Effector CD8-positive, alpha-beta T cell (primary cell): ENCODE measurements at places on chromosomes 4 and X.

DNA sequence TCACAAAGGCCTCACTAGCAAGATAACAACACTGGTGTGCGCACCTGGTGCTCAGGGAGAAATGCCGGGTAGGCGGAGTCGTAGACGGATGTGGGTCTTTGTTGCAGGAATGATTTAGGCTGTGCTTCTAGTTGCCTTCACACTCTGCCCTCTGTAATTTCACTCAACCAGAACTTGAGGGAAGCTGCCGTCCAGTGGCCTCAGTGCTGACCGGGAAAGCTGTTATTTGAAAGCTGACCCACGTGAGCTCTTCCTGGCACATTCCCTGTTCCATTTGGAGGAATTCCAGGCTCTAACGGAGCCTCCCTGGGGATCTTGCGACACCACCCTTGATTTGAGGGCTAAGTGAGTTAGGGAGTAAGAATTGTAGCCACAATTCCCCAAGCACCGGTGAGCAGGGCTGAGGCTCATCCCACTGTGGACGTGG, 15.9 kb downstream of the SH3TC1 start:
- DNase-seq, result no peak

GRCh38 chr4:169620880-169621248, 486 bp downstream of the CLCN3 start:
- no peak for DNase-seq

DNA sequence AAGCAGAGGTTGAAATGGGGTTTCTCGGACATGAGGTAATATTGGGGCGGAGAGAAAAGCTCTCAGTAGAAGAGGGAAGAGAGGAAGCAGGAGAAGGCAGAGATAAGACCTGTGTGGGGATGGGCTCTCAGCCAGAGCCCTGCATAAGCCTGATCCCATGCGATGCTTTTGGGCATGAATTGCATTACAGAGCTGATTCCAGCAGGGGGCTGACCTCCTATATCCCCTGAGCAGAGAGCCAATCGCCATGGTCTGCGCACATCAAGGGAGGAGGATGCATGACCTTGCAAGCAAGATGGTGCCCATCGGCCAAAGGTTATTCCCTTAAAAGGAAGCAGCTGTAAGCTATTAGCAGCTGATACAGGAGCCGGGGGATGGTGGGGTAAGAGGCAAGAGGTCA, 7.6 kb downstream of the ANOS1 start:
- no peak for DNase-seq

GRCh38 chrX:21996872-21997455, 35.2 kb upstream of the PHEX start:
- no peak for DNase-seq

- DNase-seq, result no peak
Observed at GRCh38 chr4:125572601-125573000, 257.8 kb downstream of the FAT4 start.

DNA sequence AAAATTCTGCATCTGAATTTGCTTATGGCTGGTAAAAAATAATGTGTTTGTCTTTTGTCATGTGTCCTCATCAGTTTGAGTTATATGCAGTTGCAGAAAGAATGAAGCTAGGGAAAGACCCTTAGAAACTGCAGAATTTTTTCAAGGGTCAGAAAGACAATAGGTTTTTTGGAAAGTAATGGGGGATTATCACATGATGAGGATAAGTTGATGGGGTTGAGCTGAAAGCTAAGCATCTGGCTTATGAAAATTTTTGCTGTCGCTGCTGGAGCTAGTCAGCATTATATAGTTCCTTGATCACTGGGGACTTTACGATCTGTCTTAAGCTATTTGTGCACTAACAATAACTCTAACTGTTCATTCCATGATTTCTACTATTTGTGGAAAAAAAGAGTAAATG, 331.7 kb downstream of the PPARGC1A start:
- no peak for DNase-seq

GRCh38 chr4:87875191-87875590, 42.4 kb downstream of the MEPE start:
- DNase-seq, result no peak

- DNase-seq, result no peak
Observed at GRCh38 chr4:3872834-3873313, 106.7 kb downstream of the ADRA2C start.

DNA sequence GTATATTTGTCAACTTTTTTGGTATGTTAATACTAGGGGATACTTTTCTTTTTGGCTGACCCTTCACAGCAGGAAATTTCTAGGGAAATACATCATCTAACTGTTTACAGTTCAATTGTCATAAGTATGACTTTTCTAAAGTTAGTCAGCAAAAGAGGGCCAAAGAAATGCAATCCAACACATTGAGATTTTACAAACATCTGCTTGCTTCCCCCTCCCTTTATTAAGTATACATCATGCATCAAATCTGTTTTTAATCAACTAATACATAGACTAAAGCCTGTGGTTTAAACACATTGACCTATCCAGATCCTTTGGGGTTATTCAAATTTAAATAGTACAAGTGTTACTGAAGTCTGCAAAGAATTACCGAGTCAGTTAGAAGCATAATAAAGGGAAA, 93.9 kb downstream of the MID1 start:
- no peak for DNase-seq

DNA sequence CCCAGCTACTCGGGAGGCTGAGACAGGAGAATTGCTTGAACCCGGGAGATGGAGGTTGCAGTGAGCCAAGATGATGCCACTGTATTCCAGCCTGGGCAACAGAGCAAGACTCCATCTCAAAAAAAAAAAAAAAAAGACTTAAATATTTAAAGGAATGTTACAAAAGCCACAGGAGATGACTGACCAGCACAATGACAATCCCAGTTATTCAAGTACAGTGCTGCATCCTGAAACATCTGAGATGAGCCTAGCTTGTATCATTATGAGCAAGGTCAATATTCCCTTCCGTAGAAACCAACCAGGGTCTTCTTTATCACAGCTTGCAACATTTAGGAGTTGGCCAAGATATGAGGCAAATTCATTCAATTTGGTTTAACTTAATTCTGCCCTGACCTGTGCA, 38.6 kb downstream of the LNX1 start:
- no peak for DNase-seq

GRCh38 chr4:187478292-187479140, 517.1 kb upstream of the ZFP42 start:
- no peak for DNase-seq
